ENCODE measurements at places on chromosomes 12 and 14.

GRCh38 chr12:14779834-14780233 is 23.4 kb downstream of the WBP11 start:
- no peak for DNase-seq

- DNase-seq, result peak; percentile 56
These were observed 24.0 kb downstream of the SSH1 start for GRCh38 chr12:108833355-108833733.

GRCh38 chr12:5588591-5588990 is 156.7 kb downstream of the NTF3 start:
- no peak for DNase-seq

DNA sequence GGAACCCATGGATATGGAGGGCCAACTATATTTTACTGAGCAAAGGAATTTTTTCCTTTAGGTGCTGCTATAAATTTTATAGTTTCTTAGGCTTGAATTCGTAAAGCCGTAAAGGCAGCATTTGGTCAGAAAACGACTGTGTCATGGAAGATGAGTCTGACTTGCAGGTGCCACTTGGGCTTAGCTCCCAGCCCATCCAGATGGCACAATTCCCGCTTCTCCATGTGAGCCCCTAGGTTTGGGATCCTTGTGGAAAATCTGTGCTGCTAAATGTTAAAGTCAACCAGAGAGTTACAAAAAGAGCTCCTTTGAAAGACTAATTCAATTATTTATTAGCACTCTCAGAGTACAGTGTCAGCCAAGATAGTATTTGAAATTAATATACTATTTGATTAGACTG is 120.1 kb upstream of the NPAS3 start:
- no peak for DNase-seq

GRCh38 chr12:94481734-94482133 is 22.1 kb upstream of the CEP83 start:
- no peak for DNase-seq

GRCh38 chr12:5570416-5570815 is 138.5 kb downstream of the NTF3 start:
- DNase-seq, result no peak

GRCh38 chr12:107200394-107200793 is 107.0 kb upstream of the CRY1 start:
- DNase-seq, result peak; percentile 66

- DNase-seq, result no peak
These were observed 67.9 kb upstream of the ATF1 start for GRCh38 chr12:50695961-50696360.

- DNase-seq, result no peak
These were observed 12.1 kb downstream of the RNF212B start for GRCh38 chr14:23249824-23250223.

GRCh38 chr12:54980341-54980740 is 4.2 kb downstream of the TESPA1 start:
- no peak for DNase-seq

DNA sequence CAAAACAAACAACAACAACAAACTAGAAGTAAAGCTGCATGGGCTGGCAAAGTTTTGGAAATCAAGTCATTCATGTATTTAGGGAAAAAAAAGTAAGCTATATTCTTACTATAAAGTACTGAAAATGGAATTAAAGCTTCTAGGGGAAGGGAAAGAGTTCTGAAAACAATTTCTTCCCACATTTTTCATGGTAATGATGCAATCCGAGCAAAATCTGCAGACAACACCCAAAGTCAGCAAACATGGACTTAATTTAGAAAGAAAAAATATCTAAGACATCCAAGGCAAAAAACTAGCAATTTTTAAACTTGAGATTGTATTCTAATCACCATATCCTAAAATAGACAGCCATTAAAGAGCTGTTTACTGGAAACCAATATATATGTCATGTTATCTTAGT is 86.3 kb downstream of the LRP6 start:
- DNase-seq, result no peak

- DNase-seq, result no peak
These were observed 153.8 kb downstream of the PELI2 start for GRCh38 chr14:56271970-56272369.

- no peak for DNase-seq
These were observed 200.9 kb upstream of the IGF1 start for GRCh38 chr12:102681309-102681708.

DNA sequence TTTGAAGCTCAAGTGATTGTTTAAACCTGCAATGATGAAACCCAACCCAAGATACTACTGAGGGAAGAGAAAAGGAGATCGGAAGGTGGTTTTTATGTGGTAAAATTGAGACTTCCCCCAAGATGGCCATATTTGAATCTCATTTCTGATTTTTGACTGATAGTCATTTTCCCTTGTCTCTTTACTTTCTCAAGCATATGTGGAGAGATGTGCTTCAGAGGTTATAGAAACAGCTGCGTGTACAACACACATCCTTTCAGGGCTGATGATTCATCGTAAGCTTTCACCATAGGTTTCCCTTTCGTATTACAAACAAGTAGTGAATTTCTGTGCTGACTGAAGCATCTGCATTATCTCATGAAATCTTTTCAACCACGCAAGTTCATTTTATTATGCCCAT is 276.2 kb downstream of the EMP1 start:
- no peak for DNase-seq

DNA sequence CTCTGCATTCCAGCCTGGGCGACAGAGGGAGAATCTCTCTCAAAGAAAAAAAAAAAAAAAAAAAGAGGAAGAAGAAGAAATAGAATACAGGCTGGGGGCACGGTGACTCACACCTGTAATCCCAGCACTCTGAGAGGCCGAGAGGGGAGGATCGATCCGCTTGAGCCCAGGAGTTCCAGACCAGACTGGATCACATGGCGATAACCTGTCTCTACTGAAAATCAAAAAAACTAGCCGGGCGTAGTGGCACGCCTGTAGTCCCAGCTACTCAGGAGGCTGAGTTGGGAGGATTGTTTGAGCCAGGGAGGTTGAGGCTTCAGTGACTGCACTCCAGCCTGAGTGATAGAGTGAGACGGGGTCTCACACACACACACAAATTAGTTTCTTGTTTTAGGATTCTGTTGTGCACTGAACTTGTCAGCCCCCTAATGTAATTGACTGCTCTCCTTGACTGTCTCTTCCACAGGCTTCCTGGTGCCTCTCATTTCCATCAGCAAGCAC is 963 bp upstream of the TINF2 start:
- DNase-seq, result peak; percentile 17

DNA sequence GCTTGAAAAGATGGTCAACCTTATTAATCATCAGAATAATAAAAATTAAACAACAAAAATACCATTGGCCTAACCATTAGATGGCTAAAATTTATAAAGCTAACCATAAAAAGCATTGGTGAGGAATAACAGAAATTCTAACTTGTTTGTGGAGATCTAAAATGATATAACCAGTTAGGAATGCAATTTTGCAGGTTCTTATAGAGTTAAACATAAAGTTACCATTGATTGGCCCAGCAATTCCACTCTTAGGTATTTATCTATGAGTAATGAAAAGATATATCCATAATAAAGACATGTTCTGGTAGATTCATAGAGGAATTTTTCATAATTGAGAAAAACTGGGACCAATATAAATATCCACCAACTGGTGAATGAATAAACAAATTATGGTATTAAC is 1098.6 kb downstream of the FSCB start:
- DNase-seq, result no peak

DNA sequence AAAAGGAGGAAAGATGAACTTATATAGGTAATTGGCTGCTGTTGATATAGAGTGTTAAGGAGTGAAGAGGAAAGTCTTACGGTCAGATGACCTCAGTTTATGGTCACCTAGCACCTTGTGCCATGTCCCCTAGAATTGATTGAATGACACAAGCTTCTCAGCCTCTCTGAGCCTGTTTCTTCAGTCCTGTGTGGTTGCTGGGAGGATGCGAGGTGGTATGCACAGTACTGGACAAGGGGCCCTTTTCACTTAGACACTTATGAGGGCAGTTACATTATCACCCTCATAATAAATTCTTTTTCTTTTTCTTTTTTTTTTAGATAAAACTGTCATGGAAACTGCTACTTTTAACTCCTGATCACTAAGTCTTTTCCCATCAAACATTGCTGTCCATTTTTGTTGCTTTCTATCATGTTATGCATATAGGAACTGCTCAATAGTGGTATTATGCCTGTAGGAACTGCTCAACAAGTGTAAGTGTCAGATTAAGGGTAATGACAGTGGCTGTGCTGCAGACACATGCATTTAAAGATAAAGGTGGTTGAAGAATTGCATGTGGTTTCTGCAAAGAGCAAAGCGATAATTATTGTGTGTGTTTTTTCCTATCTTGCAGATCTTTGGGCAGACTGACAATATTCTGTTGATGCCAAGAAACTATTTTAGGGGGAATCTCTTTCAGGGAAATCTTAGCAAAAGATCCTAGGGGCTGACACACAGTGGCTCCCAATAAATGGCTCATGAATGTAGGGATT is 11.6 kb downstream of the ANO6 start:
- DNase-seq, result no peak

GRCh38 chr14:91252871-91253794 is 8.6 kb upstream of the GPR68 start:
- no peak for DNase-seq

GRCh38 chr12:56129942-56130495 is 2.0 kb downstream of the ESYT1 start:
- DNase-seq, result no peak

DNA sequence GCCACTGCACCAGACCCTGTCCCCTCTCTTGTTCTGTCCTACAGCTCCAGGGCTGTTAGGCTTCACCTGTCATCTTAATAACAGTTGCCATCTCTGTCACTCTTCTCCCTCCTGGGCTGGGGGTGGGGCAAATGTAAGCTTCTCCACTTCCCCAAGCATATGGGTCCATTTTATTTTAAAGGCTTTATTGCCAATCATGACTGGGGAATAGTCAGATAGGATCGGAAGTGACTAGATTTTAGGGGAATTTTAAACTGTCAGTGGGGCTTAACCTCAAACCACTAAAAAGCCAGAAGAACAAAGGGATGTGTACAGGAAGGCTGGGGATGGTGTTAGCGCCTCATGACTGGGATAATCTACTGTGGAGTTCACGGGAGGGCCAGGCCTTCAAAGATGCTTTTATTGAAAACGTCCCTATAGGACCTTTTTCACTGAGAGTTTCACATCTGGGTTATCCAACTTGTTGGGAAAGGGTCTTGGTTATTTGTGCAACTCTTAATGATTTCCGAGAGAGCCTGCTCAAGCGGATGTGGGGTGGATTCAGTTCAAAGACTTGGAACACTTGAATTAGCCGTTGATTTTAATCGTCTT is 41.6 kb downstream of the CHST11 start:
- DNase-seq, result peak; percentile 99

- DNase-seq, result peak; percentile 13
These were observed 65.9 kb upstream of the WSCD2 start for GRCh38 chr12:108063192-108063591.

GRCh38 chr14:90797451-90797850 is 18.8 kb downstream of the TTC7B start:
- DNase-seq, result no peak

GRCh38 chr12:100858656-100859055 is 64.1 kb downstream of the ANO4 start:
- no peak for DNase-seq

DNA sequence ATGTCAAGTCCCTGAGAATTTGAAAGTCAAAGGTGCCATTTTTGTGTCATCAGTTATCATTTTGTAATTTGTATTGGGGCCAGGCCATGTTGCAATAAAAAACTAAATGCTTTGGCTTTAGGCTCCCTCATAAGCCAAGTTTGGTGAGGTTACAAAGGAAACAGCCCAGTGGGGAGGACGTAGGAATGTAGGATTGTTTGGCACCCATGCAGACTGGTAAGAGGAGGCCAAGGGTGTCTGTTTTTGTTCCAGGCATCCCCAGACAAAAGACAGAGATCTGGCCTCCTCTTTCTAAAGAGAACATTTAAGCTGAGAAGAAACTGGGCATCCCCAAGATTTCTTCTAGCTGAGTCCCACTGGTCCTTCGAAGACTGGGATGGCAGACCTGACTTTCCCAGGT is 111.7 kb downstream of the SUDS3 start:
- DNase-seq, result no peak

DNA sequence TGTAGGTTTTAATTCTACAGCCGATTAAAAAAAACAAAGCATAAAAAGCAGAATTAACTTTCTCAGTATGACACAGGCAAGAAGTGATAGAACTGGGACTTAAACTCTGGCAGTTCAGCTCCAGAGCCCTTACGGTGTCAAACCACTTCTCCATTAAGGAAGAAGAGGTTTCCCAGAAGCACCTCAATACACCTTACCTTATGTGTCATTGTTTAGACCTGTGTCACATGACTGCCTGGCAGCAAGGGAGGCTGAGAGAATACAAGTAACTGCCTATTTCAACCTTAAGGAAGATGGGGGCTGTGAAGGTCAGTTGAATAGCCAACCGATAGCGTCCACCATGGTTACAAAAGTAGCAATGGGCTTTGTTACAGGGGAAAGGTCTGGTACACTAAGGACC is 54.6 kb upstream of the ARHGAP5 start:
- DNase-seq, result no peak

DNA sequence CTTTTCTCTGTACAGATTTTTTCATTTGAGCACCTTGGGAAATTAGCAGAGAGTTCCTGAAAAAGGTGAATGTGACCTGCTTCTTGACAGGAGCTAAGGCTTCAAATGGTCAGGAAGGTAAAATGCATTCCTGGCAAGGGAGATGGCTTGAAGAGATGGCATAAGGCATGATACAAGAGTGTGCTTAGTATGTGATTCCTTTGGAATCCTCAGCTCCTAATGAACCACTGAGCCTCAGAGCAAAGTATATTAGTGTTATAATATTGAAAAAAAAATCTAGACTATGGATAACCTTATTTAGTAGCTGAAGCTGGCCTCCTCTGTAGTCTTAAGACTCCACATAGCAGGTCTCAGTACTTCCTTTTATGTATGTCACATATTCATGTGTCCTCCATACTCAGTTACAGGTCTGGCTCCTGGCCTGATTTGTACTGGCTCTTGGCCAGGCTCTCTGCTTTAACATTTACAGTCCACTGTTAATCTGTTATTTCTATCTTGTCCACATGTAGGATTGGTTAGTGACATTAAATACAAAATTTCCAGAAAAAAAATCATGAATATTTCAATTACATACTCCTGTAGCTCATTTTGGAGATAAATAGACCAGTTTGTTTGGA is 17.9 kb downstream of the TOGARAM1 start:
- no peak for DNase-seq

- DNase-seq, result peak; percentile 46
These were observed 8.8 kb downstream of the IKBIP start for GRCh38 chr12:98635657-98636323.

- DNase-seq, result no peak
These were observed 62.2 kb downstream of the PAPOLA start for GRCh38 chr14:96564389-96564788.

DNA sequence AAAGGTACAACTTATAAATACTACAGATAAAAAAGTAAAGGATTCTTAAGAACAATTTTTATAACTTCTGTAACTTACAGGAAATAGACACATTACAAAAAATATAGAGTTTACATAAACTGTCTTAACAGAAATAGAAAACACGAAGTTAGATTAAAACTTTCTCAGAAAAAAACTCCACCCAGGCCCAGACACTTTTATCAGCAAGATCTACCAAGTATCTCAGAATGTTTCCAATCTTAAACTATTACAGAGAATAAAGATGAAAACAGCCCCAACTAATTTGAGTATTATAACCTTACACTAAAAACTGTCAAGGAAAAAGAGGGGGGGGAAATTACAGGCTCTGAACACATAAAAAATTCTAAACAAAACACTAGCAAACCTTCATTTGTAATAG is 8.2 kb downstream of the ZFC3H1 start:
- DNase-seq, result no peak
